ENCODE measurements at places on chromosomes 2 and 18.

- DNase-seq: no peak
Observed at GRCh38 chr2:120776649-120777048, 41.0 kb downstream of the GLI2 start.

DNA sequence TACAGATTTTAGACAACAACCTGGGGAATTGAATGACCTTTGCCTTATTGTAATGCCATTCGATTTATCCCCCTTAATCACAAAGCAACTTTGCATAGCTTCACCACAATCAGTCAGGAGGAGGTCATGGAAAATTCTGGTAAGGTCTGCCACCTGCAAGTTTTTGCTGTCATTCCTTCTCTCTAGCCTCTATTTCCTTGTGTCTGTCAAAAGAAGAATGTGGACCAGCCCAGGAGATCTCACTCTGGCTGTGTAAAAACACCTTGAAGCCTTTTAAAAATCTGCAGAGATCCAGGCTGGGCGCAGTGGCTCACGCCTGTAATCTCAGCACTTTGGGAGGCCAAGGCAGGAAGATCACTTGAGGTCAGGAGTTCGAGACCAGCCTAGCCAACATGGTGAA is 74.1 kb upstream of the BZW1 start:
- no peak for DNase-seq

DNA sequence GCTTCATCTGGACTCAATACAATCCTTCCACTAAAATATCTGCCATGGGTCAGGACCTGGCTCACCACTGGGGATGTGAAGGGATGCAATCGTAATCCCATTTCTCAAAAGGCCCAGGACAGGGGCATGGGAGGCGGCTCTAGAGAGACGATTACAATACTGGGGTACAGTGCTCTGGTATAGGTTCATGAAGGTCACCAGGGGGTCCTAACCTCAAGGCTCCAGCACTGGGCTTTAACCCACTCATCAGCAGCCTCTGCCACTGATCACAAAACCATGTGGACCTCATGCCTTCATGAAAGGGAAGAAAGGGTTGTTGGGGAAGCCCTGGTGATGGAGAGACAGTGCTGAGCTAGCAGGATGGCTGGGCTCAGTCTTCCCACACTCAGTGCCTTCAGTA is 48.8 kb downstream of the ADD2 start:
- DNase-seq: no peak

- no peak for DNase-seq
Observed at GRCh38 chr2:102950371-102950946, 188.6 kb downstream of the TMEM182 start.

DNA sequence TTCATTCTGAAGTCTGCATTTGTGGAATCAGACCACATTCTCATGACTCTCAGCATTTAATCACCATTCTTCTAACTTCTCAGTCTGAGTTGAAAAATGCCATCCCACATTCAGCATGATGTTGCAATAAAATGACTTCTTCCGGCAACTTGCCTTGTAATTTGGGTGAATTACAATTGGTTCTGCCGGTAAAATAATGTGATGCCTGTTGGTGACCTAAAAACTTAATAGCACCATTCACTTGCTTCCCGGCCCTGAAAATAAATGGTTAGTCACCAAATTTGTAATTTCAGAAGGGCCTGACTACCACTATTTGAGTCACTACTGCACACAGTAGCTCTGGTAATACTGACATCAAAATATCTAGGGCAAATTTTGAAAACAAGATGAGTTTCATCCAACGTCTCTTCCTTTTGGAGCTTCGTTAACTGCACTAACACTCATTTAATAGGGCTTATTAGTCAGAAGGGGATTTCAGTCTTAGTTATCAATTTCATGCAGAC is 637.1 kb upstream of the CHAC2 start:
- no peak for DNase-seq

- no peak for DNase-seq
Observed at GRCh38 chr18:55419132-55419946, 168.7 kb downstream of the TCF4 start.

DNA sequence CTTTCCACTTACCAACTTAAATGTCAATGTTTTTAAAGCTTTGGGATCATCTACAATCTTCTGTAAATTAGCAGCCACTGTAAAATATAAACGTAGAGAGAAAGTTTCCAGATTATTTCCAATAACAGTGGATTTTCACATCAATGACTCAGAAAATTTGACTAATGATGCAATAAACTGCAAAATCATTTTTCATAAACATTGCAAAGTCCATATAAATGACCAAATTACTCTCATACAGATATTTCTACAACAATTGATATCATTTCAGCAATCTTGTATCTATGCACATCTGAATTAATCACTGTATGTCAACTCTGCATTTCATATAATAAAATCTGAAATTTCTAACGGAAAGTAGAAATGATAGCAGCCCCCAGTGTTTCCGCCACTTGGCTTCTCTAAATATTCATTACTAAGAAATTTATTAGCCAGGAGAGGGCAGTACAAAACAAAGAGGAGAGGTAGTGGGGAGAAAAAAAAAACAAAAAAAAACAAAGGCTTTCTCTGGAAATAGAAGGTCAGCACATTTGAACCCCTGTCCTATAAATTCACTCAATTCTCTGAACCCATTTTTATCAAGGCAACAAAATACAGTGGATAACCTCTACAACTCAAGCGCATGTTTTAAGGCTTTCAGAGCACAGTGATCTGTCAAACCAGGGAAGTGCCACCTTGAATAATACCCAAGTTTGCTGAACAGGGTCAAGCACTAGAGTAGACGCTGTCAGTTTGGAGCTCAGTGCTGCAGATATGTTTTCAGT is 282.6 kb downstream of the STK39 start:
- DNase-seq: no peak

GRCh38 chr2:8276026-8276425 is 405.8 kb upstream of the ID2 start:
- DNase-seq: no peak

DNA sequence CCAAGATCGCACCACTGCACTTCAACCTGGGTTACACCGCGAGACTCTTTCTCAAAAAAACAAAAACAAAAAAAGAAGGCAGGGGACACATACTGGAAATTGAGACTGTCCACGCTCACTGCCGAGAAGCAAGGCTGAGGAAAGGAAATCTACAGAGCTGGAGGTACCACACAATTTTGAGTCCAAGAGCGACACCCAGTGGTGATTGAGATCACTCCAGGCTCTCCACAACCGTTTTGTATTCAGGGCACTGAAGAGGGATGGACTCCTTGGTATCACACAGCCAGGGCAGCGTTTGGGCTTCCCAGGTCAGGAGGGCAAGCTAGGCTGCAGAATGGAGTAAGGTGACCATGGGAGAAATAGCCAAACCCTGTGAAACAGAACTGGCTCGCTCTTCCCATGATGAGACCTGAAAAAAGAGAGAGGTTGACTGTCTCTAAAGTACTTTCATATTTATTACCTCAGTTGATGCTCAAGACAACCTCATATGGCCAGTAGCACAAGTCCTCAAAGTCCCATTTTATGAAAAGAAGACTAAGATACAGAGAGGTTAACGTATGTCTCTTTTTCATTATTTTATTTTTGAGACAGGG is 74.5 kb upstream of the YPEL5 start:
- peak; percentile 86 for DNase-seq

DNA sequence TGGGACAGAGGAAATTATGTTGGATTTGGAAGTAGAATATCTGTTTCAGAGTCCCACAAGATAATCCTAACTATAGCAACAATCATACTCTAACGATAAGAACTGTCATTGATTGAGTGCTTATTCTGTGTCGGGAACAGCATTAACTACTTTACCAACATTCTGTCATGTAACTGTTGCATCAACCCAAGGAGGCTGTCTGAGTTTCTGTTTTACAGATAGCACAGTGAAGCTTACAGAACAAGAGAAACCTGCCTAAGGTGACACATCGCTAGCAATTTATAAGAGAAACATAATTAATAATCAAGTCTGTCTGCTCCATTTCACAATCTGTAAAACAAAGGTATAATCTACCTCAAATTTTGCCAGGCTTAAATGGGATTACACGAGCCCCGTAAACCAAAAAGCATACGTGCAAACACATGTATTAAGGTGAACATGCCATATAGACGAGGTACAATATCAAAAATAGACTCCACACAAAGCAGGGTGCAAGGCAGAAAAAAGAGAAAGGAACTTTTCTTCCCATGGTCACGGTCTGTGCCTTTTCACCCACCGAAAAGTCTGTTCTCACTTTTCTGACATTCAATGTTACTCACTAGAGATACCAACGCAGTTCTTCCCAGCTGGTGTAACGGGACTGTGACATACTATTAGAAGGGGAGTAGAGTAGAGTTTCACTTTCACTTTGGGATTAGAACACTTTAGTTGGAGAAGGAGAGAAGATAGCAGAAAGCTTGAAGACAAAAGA is 37.2 kb upstream of the SLC8A1 start:
- DNase-seq: no peak

DNA sequence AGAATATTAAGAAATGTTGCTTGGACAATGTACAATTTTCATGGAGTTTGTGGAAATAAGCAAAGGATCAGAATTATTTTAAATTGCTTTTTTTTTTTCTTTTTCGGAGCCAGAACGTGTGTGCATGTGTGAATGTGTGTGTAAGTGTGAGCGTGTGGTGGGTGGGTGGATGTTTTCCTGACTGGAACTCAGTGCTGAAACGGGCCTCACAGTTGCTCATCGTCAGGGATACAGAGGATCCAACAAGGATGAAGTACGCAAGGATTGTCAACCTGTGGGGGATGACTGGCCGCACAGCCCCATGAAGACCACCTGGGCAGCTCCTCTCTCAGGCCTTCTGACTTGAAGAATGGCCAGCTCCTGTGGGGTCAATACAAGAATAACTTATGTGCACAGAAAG is 17.5 kb downstream of the IL1B start:
- DNase-seq: peak; percentile 25

DNA sequence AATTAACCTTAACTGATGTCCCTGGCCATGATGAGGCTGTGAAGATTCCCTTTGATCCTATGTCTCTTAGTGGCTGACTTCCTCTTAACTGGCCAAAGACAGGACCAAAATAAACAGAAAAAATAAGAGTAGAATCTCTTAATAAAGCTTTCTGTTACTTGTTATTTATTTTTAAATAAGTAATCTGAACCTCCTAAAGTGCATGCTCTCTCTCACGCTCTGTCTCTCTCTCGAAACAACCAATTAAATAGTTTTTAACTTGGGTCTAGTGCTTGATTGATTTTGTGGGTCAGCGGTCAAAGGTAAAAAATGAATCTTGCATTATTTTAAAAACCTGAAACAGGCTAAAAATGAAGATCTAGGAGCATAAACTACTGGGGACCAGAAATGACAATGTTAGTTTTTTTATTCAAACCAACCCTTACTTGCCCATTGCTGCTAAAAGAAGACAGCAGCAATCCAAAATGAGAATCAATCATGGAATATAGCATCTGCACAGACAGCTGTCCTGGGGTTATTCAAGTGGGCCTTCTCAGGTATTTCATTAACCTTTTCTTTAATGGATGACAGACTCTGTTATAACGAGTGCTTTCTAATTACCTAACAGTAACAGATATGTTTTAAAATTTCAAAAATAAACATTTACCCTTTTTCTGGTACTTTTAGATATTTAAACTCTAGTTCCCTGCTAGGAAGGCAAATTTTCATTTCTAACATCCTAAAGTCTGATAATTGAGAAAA is 11.2 kb downstream of the GAREM1 start:
- DNase-seq: no peak

- no peak for DNase-seq
Observed at GRCh38 chr2:19187323-19188020, 171.0 kb downstream of the OSR1 start.

DNA sequence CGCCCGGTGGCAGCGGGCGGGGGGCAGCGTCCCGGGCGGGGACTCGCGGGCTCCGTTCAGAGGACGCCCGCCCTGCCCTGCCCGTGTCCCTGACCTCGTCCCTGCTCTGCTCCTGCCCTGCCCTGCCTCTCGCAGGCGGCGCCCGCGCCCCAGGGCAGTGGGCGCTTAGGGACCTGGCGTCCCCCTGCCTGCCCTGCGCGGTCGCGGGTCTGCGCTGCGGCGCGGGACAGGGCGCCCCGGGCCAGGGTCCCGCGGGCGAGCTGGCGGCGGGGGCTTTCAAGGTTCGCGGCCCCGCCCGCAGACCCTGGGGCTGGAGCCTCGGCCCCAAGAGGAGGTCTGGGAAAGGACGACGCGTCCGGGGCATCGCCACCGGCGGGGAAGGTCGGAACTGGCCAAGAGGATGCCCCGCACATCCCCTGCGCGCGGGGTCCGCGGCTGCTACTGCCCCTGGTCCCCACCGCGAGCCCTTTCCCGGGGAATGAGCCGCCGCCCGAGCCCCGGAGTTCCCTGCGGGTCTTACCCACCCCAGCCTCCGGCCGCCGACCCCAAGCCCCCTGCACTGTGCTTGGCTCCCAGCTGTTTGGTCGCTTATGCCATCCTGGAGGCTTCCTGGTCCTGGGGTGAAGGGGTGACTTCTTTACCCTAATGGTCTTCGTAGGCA is 679 bp downstream of the RNF144A start:
- DNase-seq: no peak

- no peak for DNase-seq
Observed at GRCh38 chr2:150931451-150931850, 330.2 kb downstream of the RBM43 start.

DNA sequence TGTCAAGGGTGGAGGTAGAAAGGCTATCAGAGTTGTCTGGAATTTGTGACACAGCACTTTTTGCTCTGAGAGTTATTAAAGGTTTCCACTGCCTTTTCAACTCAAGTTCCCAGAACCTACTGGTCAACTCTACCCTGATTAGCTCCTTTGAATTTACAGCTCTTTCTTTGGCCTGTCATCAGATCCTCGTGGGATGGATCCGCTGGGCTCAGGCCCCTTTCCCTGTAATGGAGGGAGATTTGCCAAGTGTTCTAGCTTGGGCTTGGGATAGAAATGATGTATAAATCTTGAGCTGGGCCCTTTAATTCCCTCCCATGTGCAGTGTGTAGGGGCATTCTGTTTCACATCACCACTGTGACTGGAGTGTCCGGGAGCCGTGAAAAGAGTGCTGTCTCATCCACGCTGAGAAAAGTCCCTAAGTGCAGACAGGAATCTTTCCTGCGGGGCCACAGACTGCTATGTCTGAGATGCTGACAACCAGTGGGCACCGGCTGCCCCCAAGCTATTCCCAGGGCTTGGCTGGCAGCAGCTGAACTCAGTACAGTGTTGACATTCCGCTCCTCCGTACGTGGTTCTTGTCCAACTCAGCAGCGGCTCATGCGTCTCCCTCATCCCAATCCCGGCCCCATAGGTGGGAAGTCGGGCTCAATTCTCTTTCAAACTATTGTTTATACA is 46.9 kb upstream of the ARHGAP28 start:
- DNase-seq: no peak

- peak; percentile 18 for DNase-seq
Observed at GRCh38 chr2:170204298-170204951, 26.5 kb downstream of the MYO3B start.

GRCh38 chr2:232794981-232795380 is 18.6 kb upstream of the KCNJ13 start:
- DNase-seq: no peak

- no peak for DNase-seq
Observed at GRCh38 chr2:172860336-172860707, 124.7 kb downstream of the RAPGEF4 start.

All from Ammon's horn (tissue), 1 donor.